Activated CD4-positive, alpha-beta T cell treated with anti-CD3 and anti-CD28 coated beads, Interleukin-2, amount 50 U/mL, for 1 hour (primary cell): ENCODE measurements at places on chromosomes 12 and 14.

DNA sequence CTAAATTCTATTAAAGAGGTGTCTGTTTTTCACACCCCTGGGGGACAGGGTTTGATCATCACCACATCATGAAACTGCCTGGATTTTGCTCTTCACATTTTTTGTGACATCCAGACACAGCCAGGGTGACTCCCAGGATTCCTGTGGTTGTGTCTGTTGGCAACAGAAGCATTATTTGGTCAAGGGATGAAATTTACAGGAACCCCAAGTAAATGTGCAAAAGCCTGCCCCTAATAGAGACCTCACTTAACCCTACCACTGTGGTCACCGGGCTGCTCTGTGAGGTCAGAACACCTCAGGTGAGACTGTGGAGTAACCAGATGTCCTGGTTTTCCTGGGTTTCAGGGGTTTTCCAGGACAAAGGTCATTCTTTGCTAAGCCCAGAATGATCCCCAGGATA, 103.8 kb downstream of the DAD1 start:
- DNase-seq, result no peak

GRCh38 chr12:41527534-41528116, 339.5 kb downstream of the PDZRN4 start:
- no peak for DNase-seq

DNA sequence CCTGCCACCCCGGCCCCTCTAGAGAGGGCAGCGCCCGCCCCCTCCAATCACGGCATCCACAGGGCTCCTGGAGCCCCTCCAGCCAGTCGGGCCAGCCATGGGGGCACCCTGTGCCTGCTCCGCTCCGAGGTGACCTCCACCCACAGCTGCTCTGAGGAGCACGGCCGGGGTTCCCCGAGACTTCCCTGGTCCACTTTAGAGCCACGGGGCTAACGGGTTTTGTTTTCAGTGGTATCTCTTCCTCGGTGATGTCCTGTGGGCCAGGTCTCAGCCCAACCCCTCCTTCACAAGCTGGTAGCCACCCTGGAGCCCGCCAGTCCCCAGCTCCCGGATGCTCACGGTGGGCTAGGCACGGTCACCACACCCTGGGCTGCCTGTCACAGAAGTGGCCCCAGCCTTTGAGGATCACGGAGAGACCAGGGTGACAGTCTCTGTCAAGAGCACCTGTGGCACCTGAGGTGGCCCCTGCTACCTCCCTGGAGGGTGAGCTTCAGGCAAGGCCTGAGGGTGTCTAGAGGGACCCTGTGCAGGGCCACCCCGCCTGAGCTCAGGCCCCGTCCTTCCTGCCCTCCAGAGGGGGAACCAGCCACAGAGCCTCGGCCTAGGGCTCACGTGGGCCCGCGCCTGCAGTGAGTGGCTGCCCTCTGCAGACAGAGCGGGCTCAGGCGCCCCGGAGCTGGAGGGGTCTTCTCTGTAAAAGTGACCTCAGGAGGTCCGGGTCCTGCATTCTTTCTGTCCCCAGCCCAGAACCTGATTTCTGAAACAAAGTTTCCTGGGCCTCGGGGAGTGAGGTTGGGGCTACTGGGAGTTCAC, 146.0 kb upstream of the C14orf180 start:
- DNase-seq, result no peak

DNA sequence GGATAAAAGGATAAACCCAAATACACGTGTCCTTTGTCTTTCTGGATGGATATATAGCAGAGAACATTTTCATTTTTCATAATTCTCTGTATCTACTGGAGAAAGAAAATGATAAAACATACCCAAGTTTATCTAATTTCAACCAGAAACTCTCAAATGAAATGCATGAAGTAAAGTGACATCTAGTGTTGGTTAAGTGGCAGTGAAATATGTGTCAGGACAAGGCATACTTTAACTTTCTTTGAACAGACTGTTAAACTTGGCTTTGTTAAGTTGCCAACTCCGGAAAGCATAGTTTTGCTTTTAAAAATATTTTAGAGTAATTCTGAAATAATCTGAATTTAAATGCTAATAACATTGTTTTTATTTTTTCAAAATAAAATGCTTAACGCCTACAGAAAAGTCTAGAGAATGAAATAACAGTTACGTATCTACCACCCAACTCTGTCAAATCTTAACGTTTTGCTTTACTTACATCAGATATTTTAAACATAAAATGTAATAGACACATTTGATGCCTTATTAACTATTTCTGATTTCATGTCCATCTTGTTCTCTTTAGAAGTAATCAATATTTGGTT, 25.2 kb upstream of the NTN4 start:
- DNase-seq, result no peak

- no peak for DNase-seq
Measured at GRCh38 chr12:8911606-8912268, 2.6 kb upstream of the PHC1 start.

DNA sequence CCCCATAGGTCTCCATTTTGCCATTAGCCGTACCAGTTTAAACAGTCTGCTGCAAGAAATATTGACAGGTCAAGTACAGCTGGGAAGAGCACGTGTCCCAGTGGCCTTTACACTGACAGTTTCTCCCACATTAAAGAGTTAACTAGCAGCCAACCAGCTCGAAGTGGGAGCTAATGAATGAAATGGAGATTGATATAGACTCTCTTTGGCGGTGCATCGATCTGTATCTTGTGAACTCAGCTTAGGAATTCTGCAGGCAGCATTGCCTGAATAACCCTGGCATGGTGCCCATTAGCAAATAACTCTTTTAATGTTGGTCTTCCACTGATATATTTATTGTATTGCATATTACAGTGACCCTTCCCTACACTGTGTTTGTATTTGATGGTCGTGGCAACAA, 319.4 kb downstream of the EGLN3 start:
- DNase-seq, result no peak

GRCh38 chr14:44961151-44961553, 595 bp downstream of the KLHL28 start:
- DNase-seq, result peak; percentile 60

DNA sequence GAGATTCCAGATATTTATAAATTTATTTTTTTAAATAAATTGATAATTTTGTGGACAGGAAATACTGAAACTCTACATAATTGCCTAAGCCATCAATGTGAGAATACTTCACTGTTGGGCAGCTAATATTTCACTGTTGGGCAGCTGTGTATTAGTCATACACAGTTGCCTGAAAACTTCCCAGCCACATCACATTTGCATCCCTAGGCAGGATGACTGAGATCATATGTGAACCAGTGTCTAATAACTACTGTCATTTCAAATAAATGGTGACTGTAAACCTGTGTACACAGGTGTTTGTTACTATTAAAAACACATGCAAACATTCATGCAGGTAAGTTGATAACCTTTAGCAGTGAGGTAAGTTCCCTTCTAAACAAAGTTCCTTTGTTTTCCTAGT, 43.9 kb downstream of the TMTC3 start:
- DNase-seq, result no peak

GRCh38 chr14:68263563-68264259, 444.1 kb downstream of the RAD51B start:
- no peak for DNase-seq

- DNase-seq, result no peak
Measured at GRCh38 chr12:90246688-90247087, 538.0 kb upstream of the ATP2B1 start.
